Omental fat pad (tissue), 4 donors: ENCODE measurements at places on chromosomes 4 and X. TPM values are rescaled to one million over a fixed set of nuclear protein-coding genes. Genes with fewer than 3 reads are reported as not detected.

The MAGEC3 gene
- not detected for total RNA-seq

The AGTR2 gene
- not detected for total RNA-seq

The FGF16 gene
- total RNA-seq, result not detected

The TMEM154 gene
- total RNA-seq, result 13.4 TPM

The TSPAN5 gene
- 6.2 TPM for total RNA-seq

The PNMA6F gene
- not detected for total RNA-seq

The H2BW2 gene
- total RNA-seq, result not detected

The SMIM31 gene
- not detected for total RNA-seq

The SLC25A6 gene
- 399 TPM for total RNA-seq

The OPRPN gene
- total RNA-seq, result not detected
